Activated CD4-positive, CD25-positive, alpha-beta regulatory T cell treated with anti-CD3 and anti-CD28 coated beads, Interleukin-2, amount 50 U/mL, for 72 hours (primary cell): ENCODE measurements at places on chromosomes 6 and 20.

DNA sequence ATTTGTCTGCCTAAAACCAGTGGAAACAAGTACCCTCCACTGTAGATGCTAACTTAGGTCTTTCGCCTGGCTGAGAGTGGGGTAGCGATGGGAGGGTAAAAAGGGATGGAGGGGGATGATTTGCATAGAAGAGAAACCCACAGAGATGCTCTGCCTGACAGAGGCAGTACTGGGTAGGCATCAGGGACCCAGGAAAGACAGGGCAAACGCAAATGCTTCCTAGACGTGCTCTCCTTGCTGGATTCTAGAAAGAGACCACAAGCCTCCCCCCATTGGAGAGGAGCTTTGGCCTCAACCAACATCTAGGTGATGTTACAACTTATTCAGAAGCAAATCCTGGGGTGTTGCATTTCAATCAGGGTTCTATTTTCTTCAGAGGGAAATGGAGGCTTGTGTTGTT, 3.2 kb downstream of the OLIG3 start:
- DNase-seq: no peak

DNA sequence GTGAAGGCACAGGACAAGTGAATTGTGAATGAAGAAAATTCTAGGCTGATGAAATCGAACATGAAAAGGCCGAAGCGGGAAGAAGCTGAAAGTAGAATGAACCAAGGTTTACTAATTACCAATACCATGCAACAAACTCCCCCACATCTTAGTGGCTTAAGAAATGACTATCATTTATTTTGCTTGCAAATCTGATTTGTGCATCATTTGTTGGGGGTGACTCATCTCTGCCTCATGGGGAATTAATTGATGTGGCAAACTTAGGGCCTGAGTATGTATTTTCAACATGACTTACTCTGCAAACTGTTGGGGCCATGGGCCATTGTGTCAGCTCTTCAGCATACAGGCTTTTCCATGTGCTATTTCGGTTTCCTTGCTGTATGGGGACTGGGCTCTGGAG, 26.8 kb downstream of the PPP1R14C start:
- DNase-seq: no peak

GRCh38 chr6:73109659-73110058, 115.6 kb downstream of the KHDC1L start:
- DNase-seq: no peak

DNA sequence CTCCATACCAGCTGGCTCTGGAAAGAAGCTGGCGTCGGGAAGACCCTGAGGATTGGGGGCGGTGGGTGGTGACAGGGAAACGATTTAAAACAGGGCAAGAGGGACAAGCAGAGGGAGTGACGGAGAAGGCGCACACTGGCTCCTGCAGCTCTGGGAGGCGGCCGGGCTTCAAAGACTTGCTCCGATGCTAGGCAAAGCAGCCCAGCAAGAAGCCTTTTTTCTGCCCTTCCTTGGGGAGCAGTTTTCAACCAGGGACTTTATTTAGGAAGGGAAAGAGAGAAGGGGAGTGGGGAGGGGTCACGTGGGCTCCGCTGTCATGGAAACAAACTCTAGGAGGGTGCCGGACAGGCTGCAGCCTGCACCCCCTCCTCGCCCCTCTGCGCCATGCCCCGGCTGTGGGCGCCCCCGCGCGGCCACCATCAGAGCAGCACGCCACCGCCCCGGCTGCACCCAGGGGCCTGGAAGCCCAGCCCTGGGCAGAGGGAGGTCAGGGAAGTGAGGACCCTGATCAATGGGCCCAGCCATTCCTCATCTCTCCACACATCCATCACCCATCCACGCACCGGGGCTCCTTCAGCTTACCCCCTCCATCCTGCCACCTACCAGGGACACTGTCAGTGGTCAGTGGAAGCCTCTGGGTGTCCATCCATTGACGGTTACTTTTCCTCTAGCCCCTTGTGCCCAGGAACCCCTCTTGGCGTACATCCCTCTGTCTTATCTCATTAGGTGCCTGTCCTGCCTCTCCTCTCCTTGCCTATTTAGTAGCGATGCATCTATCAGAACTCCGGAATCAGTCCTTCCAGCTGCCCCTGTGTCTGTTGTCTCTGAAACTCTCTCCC, 66.6 kb upstream of the CCDC167 start:
- DNase-seq: peak; percentile 86

DNA sequence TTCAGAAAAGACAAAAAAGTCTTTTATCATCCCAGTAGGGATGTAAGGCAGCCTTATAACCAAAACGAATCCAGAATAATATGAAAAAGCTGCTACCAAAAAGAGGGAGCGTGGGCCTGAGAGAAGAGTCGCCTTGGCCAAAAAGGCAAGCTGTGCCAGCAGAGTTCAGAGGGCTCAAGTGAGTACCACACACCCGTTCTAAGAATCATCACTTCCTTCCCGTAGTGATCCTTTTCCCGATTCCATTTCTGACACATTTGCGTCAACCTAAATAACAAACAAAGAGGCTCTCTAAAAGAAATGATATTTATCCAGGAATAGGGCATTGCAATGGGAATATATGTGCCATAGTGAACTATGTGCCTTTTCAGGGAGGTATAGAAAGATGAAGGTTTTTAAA, 3.8 kb upstream of the TMEM181 start:
- no peak for DNase-seq

GRCh38 chr6:112016320-112016719, 37.6 kb upstream of the CCN6 start:
- DNase-seq: no peak

GRCh38 chr6:13600036-13600435, 15.1 kb upstream of the NOL7 start:
- DNase-seq: no peak

DNA sequence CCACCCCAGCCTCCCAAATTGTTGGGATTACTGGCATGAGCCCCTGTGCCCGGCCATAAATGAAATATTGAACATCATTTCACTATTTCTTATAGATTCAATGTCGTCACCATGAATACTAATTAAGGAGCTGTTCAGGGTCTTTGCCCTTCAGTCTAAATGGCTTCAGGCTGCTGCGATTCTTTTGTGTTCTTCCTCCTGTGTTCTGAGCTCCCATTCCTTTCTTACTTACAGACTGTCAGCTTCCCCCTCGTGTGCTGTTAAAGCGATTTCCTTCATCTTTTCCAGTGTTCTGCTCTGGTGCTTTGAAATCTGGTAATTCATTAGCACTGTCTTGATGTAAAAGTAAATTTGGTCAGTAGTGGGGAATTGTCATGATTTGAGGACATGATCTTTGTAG, 63.3 kb upstream of the PRDM1 start:
- DNase-seq: no peak

GRCh38 chr6:54463354-54464024, 155.2 kb downstream of the TINAG start:
- DNase-seq: no peak

- no peak for DNase-seq
These were observed 1.6 kb upstream of the LY86 start for GRCh38 chr6:6586671-6587526.

- DNase-seq: no peak
These were observed 600.9 kb downstream of the PTPRT start for GRCh38 chr20:42588847-42589246.

DNA sequence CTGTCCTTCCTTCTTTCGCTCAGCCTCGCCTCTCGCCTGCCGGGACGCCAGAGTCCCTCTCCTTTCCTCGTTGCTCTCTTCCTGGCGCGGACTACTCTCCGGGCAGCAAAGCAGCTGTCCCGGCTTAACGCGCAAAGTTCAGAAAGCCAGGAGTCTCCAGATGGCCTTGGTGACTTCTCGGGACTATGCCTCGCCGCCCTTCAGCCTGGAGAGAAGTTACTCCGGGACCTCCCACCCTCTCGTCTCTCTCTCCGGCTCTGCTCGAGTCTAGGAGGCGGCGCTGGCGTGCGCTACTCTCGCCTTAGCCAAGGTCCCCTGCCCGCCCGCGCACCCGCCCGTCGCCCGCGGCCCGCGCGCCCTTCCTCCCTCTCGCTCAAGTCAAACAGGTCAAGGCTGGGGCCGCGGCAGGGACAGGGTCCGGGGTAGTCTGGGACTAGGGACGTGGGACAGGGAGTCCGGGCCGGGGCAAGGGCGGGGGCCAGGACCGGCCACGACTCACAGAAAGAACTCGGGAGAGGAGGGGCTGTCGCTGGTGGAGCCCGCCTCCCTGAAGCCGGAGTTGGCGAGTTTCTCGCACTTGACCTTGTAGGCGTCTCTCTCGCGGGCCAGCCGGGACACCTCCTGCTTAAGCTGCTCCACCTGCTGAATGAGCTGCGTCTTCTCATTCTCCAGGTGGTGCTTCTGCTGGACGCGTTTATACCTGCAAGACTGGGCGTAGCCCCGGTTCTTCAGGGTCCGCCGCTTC, 1.5 kb downstream of the MAFB start:
- no peak for DNase-seq

GRCh38 chr6:121920616-121921015, 478.8 kb upstream of the HSF2 start:
- no peak for DNase-seq

GRCh38 chr6:89952686-89953085, 58.4 kb downstream of the GJA10 start:
- DNase-seq: no peak

- no peak for DNase-seq
These were observed 126.9 kb upstream of the BMP5 start for GRCh38 chr6:56002336-56002735.
